Astrocyte (in vitro differentiated cells and primary cell): ENCODE measurements at places on chromosomes 12 and 14. TPM values are rescaled to one million over a fixed set of nuclear protein-coding genes. Genes with fewer than 3 reads are reported as not detected.

DNA sequence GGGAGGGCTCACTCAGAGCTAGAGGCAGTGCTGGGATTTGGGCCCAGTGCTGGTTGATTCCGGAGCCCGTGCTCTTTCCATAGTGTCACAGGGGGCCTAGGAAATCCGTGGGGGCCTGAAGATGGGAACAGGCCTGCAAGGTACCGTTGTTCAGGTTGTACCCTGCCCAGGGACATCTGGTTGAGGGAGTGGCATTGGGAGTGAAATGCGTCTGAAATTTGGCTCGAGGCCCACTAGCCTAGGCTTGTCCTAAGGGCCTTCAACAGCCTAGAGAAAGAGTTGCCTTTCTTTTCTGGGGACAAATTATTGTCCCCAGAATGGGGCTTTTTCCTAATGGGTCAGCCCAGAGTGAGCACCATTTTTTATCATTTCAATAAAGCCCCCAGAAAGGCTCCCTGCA, 26.4 kb upstream of the FAM222A start:
- H3K27ac ChIP-seq = no peak overlapping the region
- no peaks in the 10 kb centered on the region for H3K4me1 ChIP-seq
- no peak for DNase-seq
- no peaks in the 10 kb centered on the region for H3K36me3 ChIP-seq
- no peak overlapping the region for H3K4me3 ChIP-seq

DNA sequence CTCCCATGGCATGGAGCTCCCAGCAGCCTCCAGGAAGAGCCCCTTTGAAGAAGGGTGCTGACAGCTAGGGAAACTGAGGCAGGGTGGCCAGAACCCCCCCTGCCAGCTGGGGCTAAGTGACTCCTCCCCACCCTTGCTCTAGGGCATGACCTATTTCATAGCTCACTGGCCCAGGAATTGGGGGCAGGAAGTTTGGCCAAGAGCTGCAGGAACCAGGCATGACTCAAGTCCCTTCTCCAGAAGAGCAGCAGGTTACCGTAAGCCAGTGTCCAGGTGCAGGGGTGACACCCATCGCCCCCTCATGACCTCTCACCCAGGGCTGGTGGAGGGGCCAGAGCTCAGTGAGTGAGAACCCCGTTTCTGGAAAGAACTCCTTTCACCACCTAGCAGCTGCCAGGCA, 1.9 kb downstream of the RASAL1 start:
- H3K4me3 ChIP-seq = no peak overlapping the region
- H3K27ac ChIP-seq = no peak overlapping the region
- H3K27me3 ChIP-seq = peaks cover 15% of the 10 kb centered on the region
- no peaks in the 10 kb centered on the region for H3K36me3 ChIP-seq
- H3K4me1 ChIP-seq = peaks cover 4% of the 10 kb centered on the region
- DNase-seq = no peak

DNA sequence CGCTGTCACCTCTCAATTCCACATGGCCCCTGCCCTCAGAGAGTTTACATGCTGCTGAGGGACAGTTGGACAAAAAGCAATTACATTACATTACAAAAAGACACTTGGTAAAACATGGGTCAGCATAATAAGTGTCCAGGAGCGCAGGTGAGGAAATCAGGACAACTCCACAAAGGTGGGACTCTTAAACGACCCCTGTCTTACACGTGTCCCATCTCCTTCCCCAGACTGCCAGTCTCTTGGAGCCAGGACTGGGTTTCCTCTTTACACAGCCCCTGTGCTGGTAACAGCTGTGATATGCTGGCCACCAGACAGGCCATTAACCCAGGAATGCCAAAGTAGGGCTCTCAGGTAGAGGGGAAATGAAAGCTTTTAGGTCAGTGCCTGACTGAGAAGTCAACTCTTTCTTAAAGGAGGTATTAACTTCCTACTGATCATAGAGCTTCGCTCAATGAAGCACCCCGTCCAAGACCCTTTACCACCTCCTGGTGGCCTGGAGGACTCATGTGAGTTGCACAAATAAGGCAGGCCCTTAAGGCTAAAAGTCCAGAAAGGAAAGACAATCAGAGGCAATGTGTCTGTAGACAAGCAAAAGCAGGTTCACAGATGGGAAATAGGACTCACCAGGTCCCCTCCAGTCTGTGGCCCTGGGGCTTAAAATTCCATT, 55.5 kb downstream of the ANO2 start:
- H3K4me1 ChIP-seq = no peaks in the 10 kb centered on the region
- no peak overlapping the region for H3K27ac ChIP-seq
- H3K36me3 ChIP-seq = no peaks in the 10 kb centered on the region
- H3K27me3 ChIP-seq = no peaks in the 10 kb centered on the region
- no peak for DNase-seq

DNA sequence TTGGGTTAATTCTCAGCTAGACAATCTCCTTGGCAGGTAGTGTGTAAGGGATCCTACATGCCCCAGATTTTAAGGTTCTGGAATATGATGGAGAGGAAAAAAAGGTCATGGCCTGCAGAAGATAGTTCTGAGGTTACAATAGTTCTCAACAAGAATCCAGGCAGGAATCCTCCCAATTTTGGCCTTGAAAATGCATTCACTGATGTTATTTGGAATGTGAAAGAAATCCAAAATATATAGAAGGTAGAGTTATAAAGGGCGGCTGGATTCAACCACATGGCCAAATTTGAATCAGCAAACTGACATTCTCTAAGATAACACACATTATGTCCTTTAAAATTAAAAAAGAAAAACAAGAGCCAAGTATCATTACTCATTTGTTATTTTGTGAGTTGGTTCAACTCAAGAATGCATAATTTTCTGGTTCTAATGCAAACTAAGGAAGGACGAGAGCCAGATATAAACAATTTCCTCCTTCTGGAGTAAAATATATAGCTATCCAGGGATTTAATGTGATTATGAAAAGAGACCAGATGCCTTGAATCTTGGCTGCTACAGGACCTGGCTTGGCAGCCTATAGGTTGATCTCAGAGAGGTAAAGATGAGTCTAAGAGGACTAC, 177.0 kb upstream of the G2E3 start:
- no peak for DNase-seq
- H3K4me1 ChIP-seq = no peaks in the 10 kb centered on the region
- no peak overlapping the region for H3K27ac ChIP-seq
- no peak overlapping the region for H3K4me3 ChIP-seq
- H3K27me3 ChIP-seq = no peaks in the 10 kb centered on the region

DNA sequence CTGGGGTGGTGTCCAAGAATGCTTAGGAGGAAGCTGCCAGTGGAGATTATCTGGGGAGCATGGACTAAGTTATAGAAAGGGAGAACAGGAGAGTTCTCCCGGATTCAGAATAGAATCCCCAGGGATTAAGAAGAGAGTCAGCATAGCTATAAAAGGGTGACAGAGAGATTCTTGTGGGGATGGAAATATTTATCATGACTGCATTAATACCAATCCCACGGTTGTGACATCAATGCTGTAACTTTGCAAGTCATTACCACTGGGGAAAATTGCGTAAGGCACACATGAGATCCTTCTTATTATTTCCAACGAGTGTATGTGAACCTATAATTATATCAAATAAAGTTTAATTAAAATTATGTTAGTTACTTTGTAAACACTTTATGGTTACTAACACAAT, 447.9 kb upstream of the TMEM132C start:
- no peaks in the 10 kb centered on the region for H3K27me3 ChIP-seq
- peak; percentile 32 for DNase-seq
- H3K36me3 ChIP-seq = no peaks in the 10 kb centered on the region
- H3K27ac ChIP-seq = no peak overlapping the region
- no peaks in the 10 kb centered on the region for H3K4me1 ChIP-seq

DNA sequence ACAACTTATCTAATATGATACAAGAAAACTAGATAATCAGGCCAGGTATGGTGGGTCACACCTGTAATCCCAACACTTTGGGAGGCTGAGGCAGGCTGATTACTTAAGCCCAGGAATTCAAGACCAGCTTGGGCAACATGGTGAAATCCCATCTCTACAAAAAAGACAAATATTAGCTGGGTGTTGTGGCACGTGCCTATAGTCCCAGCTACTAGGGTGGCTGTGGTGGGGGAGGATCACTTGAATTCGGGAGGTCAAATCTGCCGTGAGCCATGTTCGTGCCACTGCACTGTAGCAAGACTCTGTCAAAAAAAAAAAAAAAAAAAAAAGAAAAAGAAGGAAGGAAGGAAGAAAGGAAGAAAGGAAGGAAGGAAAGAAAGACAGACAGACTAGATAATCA, 27.0 kb downstream of the ZCRB1 start:
- no peak for DNase-seq
- no peaks in the 10 kb centered on the region for H3K4me1 ChIP-seq
- H3K4me3 ChIP-seq = no peak overlapping the region
- no peaks in the 10 kb centered on the region for H3K36me3 ChIP-seq

DNA sequence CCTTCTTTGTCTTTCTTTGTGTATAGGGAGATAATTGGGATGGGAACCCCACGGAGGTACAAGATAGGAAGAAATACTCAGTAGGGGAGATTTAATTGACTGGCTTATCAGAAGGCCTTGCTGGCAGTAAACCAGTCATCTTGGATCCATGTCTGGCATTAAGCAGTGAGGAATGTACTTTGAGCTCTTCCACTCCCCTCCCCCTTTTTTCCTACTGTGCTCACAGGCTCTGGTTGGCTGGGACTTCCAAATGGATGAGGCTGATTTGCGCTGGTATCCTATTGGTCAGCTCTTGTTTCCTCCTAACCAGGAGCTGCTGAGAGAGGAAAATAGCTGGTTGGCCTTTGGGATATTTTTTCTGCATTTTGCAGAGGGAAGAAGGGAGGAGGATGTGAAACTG, 24.7 kb downstream of the NGDN start:
- H3K36me3 ChIP-seq = no peaks in the 10 kb centered on the region
- H3K27ac ChIP-seq = no peak overlapping the region
- H3K27me3 ChIP-seq = no peaks in the 10 kb centered on the region

- H3K4me3 ChIP-seq = no peak overlapping the region
- DNase-seq = peak; percentile 46
- H3K36me3 ChIP-seq = no peaks in the 10 kb centered on the region
These were observed 107.2 kb upstream of the FRMD6 start for GRCh38 chr14:51544471-51544870.

DNA sequence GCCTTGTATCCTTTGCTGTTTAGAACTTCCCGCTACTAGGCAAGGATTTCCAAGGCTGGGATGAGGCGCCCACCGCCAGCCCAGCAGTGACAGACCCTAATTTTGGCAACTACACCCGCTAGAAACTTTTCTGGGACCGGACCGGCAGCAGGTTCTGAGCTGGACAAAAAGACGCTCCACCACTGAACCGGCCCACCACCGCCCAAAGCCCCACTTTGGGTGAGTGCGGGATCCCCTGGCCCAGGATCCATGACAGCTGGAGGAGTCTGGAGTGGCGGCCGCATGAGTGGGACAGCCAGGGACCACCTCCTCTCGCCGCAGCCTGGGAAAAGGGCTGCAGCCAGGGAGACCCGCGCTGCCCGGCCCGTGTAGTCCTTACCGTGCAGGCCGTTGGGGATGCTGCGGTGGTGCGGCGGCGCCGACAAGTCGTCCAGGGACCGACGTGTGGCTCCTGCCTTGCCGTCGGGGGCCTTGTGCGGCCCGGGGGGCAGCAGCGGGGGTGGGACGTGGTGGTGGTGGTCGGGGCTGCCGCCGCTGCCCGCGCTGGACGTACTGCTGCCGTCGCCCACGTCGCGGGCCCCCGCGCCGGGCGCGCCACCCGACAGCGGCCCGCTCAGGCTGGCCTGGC, 1.1 kb downstream of the CCDC85C start:
- no peaks in the 10 kb centered on the region for H3K36me3 ChIP-seq
- peaks cover 30% of the 10 kb centered on the region for H3K4me1 ChIP-seq
- DNase-seq = no peak
- H3K27me3 ChIP-seq = no peaks in the 10 kb centered on the region

DNA sequence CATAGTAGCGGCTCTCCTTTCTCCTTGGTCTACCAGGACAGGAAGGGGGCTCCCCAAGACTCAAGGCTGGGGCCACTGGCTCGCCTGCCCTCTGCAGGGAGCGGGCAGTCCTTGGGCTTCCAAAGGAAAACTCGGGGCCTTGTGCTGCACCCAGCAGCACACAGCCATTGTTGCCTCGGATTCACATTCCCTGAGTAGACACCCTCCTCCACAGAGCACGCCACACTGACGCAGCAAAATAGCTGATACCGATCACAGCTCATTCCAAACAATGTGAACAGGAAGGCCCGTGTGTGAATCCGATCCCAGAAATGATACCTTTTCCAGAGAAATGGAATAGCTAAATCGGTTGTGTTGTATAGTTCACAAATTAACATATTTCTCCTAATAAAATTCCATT, 65.1 kb upstream of the DYNC1H1 start:
- H3K4me1 ChIP-seq = no peaks in the 10 kb centered on the region
- H3K36me3 ChIP-seq = peaks cover 45% of the 10 kb centered on the region
- H3K4me3 ChIP-seq = no peak overlapping the region
- no peak overlapping the region for H3K27ac ChIP-seq
- no peaks in the 10 kb centered on the region for H3K27me3 ChIP-seq

The RIMKLB gene
- 34.1 and 36.6 TPM in 2 replicates for total RNA-seq
